ENCODE measurements at places on chromosomes 7 and 10.
A peak's percentile ranks its signal among the peaks of the same experiment; 100 is the strongest.

- peak; percentile 82 for ATAC-seq
- peaks cover 15% of the 10 kb centered on the region for H3K4me1 ChIP-seq
- no peak overlapping the region for H3K4me3 ChIP-seq
- no peak overlapping the region for H3K27ac ChIP-seq
- no peaks in the 10 kb centered on the region for H3K36me3 ChIP-seq
- peaks cover 2% of the 10 kb centered on the region for H3K27me3 ChIP-seq
Observed at GRCh38 chr10:85612378-85612775, 754.2 kb downstream of the GRID1 start.

DNA sequence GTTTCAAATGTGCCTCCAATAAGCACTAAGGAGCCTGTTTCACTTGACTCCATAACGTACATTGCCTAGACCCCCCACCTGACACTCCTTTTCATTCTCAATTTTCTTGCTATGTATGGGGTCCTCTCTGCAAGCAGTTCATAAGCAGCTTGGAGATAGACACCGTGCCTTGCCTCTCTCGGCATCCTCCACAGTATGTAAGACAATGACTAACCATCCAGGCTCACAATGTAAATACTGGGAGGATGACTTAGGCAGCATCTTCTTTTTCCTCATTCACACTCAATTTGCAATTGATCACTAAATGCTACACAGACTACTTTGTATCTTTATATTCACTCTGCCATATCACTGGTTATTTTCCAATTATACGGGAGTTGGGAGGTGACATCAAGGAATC is 22.8 kb upstream of the CABCOCO1 start:
- no peak overlapping the region for H3K4me3 ChIP-seq
- H3K4me1 ChIP-seq, result no peaks in the 10 kb centered on the region
- no peaks in the 10 kb centered on the region for H3K27me3 ChIP-seq

- H3K4me3 ChIP-seq, result no peak overlapping the region
- no peaks in the 10 kb centered on the region for H3K27me3 ChIP-seq
- H3K4me1 ChIP-seq, result peaks cover 64% of the 10 kb centered on the region
- H3K27ac ChIP-seq, result peak overlapping the region; percentile 53
- no peaks in the 10 kb centered on the region for H3K36me3 ChIP-seq
Observed at GRCh38 chr10:6148908-6149307, 53.8 kb upstream of the PFKFB3 start.

GRCh38 chr10:68261132-68261856 is 29.4 kb upstream of the ATOH7 start:
- H3K27ac ChIP-seq, result no peak overlapping the region
- no peak overlapping the region for H3K4me3 ChIP-seq
- H3K27me3 ChIP-seq, result no peaks in the 10 kb centered on the region
- H3K4me1 ChIP-seq, result no peaks in the 10 kb centered on the region
- H3K36me3 ChIP-seq, result no peaks in the 10 kb centered on the region

DNA sequence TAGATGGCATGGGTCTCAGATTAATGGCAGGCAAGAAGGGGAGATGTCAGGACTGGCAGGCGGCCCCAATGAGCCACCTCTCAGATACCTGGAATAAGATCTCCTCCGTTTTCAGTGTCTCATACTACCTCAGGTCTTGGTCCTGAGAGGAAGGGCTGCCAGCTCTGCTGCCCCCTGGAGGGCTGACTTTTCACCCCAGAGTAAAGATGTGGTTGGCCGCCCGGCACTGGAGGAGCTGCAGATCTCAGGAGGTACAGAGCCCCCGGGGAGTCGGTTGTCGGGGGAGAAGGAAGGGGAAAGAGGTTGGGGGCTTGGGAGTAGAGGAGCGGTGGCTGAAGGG is 642 bp upstream of the COL13A1 start:
- H3K27me3 ChIP-seq, result peaks cover 82% of the 10 kb centered on the region
- H3K4me1 ChIP-seq, result no peaks in the 10 kb centered on the region
- no peak overlapping the region for H3K27ac ChIP-seq
- ATAC-seq, result no peak
- no peaks in the 10 kb centered on the region for H3K36me3 ChIP-seq
- peak overlapping the region; percentile 3 for H3K4me3 ChIP-seq
